Natural killer cell (primary cell): ENCODE measurements at places on chromosomes 2 and 18. TPM values are rescaled to one million over a fixed set of nuclear protein-coding genes. Genes with fewer than 3 reads are reported as not detected.

CIDEA gene
- total RNA-seq: not detected

TIMM21 gene
- total RNA-seq: 16.1 TPM

EMX1 gene
- total RNA-seq: not detected

PDE1A gene
- not detected for total RNA-seq

HAAO gene
- 0.35 TPM for total RNA-seq

PAX8 gene
- total RNA-seq: 0.57 TPM

DNA sequence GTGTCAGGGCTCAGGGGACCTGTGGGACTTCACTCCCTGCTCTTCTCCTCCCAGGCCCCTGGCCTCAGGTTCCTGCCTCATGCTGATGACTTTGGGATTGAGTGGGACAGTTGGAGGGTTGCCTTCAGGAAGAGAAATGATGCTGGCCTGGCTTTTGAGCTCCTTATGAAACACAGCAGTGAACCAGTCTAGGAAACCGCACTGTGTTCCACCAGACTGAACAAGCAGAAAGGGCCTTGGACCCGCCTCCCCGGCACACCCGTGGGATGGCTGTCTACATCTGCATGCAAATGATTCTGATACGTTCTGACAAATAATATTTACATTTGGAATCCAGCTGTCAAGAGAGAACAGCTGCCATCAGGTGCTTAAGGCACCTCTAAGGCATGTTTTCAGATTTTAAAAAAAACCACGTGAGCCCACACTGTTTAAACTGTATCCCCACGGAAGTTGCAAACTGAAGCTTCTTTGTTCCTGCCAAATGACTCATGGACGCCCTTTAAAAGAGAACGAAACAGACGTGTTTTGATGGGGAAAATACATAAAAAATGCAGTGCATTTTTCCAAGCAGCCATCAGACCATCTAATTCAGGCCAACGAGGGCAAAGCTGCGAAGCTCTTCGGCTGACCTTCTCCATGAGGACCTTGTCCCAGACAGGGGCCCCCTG is 27.6 kb upstream of the ASAP2 start:
- H3K4me1 ChIP-seq: no peaks in the 10 kb centered on the region
- H3K27ac ChIP-seq: no peak overlapping the region
- H3K27me3 ChIP-seq: no peaks in the 10 kb centered on the region
- DNase-seq: no peak

DNA sequence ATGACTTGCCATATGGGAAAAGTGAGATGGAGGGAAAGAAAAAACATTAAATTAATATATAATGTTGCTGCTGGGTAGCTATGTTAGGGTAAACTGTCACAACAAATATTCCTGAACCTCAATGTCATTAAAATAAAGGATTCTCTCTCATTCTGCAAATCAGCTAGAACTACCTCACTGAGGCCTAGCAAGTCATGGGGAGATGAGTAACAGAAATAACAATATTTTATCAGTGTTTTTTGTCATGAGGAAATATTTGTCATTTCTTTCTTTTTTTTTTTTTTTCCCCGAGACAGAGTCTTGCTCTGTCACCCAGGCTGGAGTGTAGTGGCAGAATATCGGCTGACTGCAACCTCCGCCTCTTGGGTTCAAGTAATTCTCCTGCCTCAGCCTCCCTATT is 1282.3 kb upstream of the NRXN1 start:
- no peaks in the 10 kb centered on the region for H3K4me1 ChIP-seq
- H3K27me3 ChIP-seq: no peaks in the 10 kb centered on the region
- no peaks in the 10 kb centered on the region for H3K36me3 ChIP-seq

- peaks cover 15% of the 10 kb centered on the region for H3K4me1 ChIP-seq
- H3K27me3 ChIP-seq: no peaks in the 10 kb centered on the region
- DNase-seq: no peak
- peak overlapping the region; percentile 14 for H3K27ac ChIP-seq
Measured at GRCh38 chr2:96739076-96739632, 710 bp downstream of the LMAN2L start.

DNA sequence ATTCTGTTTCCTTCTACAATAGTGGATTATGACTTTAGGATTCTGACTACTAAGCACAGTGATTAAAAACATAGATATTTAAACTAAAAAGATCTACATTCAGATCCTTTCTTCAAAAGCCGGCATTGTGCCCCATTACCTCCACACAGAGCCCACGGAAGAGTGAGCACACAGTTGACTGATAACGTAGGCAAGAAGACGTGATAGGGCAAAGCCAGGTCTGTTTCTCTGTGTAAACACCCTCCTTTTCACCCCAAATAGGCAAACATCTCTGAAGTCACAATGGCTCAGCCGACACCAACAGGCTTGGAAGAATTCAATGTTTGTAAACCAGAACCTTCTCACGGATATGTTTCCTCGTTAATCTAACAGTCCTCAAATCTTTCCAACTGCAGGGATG is 302.9 kb downstream of the CMPK2 start:
- no peaks in the 10 kb centered on the region for H3K36me3 ChIP-seq
- H3K4me1 ChIP-seq: no peaks in the 10 kb centered on the region
- H3K27me3 ChIP-seq: no peaks in the 10 kb centered on the region
- no peak for DNase-seq
- H3K27ac ChIP-seq: no peak overlapping the region
- no peak overlapping the region for H3K4me3 ChIP-seq

- no peaks in the 10 kb centered on the region for H3K36me3 ChIP-seq
- no peak overlapping the region for H3K27ac ChIP-seq
- no peaks in the 10 kb centered on the region for H3K27me3 ChIP-seq
- no peaks in the 10 kb centered on the region for H3K4me1 ChIP-seq
- H3K4me3 ChIP-seq: no peak overlapping the region
Measured at GRCh38 chr2:45220227-45220626, 211.0 kb upstream of the SIX2 start.

DNA sequence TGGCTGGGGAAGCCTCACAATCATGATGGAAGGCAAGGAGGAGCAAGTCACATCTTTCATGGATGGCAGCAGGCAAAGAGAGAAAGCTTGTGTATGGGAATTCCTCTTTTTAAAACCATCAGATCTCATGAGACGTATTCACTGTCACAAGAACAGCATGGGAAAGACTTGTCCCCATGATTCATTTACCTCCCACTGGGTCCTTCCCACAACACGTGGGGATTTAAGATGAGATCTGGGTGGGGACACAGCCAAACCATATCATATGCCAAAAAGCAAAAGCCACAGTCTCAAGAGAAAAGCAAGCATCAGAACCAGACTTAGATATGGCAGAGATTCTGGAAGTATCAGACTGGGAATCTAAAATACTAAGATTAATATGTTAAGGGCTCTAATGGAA is 30.0 kb upstream of the SCRN3 start:
- peaks cover 22% of the 10 kb centered on the region for H3K36me3 ChIP-seq
- no peak overlapping the region for H3K27ac ChIP-seq
- H3K4me3 ChIP-seq: no peak overlapping the region
- H3K4me1 ChIP-seq: no peaks in the 10 kb centered on the region

DNA sequence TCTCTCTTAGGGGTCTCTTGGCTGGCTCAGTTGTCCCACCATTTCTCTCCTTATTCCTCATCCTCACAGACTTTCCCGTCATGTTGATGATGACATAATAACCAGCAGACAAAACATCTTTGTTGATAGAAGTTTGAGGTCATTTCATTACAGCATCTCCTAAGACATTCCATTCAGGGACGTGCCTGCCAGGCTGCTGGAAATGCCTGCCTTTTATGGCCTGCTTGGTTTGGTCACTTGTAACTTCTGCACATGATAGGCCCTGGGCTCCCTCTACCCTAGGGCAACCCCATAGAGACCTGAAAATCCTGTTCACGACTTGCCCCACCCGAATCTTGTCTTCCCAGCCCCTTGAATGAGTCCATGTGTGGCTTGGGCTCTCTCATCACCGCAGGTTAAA is 81.7 kb downstream of the SDC1 start:
- DNase-seq: no peak
- no peaks in the 10 kb centered on the region for H3K36me3 ChIP-seq
- no peaks in the 10 kb centered on the region for H3K4me1 ChIP-seq
- no peak overlapping the region for H3K27ac ChIP-seq

DNA sequence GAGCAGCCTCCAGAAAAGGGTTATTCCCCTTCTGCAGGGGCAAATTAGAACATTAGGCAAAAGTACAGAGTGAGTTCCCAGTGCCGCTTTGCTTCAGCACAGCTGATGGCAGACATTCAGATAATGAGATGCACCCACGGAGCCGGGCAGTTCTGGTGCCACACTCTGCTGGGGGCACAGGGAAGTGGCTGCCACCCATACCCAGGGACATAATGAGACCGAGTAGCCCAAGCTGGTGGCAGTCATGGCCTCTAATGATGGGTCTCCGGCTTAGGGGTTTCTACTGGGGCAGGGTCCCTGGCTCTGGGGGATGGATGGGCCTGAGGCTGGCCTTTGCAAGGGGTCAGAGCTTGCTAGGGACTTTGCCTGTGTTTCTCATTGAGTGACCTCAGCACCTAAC is 26.2 kb downstream of the GLI2 start:
- H3K27me3 ChIP-seq: no peaks in the 10 kb centered on the region
- no peak overlapping the region for H3K27ac ChIP-seq
- no peaks in the 10 kb centered on the region for H3K36me3 ChIP-seq
- H3K4me3 ChIP-seq: no peak overlapping the region
- no peaks in the 10 kb centered on the region for H3K4me1 ChIP-seq

- H3K27ac ChIP-seq: no peak overlapping the region
- DNase-seq: no peak
- no peak overlapping the region for H3K4me3 ChIP-seq
- peaks cover 5% of the 10 kb centered on the region for H3K27me3 ChIP-seq
- H3K36me3 ChIP-seq: no peaks in the 10 kb centered on the region
- H3K4me1 ChIP-seq: no peaks in the 10 kb centered on the region
Measured at GRCh38 chr18:75504469-75504868, 77.0 kb upstream of the SMIM21 start.

GRCh38 chr2:239545741-239546392 is 145.0 kb upstream of the HDAC4 start:
- H3K4me3 ChIP-seq: no peak overlapping the region
- DNase-seq: no peak
- H3K27ac ChIP-seq: no peak overlapping the region
- H3K36me3 ChIP-seq: no peaks in the 10 kb centered on the region

DNA sequence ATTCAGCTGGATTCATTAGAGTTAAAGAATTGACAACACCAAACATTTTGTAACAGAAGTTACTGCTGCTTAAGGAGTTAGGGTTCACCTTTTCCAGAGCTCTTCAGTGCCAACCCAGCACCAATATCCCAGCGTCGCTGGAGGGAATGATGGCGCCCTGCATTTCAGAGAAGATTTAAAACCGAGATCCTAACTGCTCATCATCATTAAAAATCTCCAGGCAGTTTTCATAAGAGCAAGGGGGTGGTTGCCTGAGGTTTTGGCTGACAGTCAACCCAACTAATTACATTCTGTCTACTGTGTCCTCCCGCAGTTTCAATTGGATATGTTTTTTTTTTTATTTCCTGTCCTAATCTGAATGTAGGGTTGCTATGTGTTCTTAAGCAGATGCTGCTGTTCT is 509.6 kb upstream of the TCF4 start:
- no peaks in the 10 kb centered on the region for H3K27me3 ChIP-seq
- no peaks in the 10 kb centered on the region for H3K36me3 ChIP-seq
- H3K4me1 ChIP-seq: no peaks in the 10 kb centered on the region
- no peak overlapping the region for H3K27ac ChIP-seq

DNA sequence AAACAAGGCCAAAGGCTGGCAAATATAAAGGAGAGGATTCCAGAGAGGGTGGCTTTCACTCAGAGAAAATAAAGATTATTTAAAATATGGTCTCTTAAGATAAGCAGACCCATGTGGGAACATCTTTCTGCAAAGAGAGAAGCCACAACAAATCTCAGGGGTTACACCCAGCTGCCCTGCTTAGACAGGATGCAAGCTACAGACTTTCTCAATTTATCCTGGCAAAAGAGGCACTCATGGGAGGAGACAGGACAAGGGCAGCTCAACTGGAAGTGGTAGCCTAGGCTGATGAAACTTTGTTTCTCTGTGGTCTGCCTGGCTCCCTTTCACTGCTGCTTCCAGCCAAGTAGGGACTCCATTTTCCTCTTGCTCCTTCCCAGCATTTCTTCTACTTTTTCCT is 25.9 kb upstream of the SULT1C4 start:
- no peaks in the 10 kb centered on the region for H3K4me1 ChIP-seq
- H3K27ac ChIP-seq: no peak overlapping the region
- no peaks in the 10 kb centered on the region for H3K36me3 ChIP-seq
- no peak overlapping the region for H3K4me3 ChIP-seq

DNA sequence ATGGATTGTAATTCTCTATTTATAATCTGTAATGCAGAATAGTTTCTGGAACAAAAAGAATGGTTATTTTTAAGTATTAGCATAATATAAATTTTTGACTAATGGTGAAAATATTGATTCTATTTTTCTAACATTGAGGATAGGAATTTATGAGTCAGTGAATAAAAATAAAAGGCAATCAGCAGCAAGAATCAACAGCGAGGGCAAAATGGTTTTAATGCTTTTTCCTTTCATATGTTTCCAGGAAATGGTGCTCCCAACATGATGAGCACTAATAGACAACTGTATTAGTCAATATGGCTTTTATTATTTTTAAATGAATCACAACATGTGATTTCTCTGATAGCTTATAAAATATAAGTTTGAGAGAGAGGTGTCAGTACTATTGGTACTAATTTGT is 90.7 kb upstream of the TFPI start:
- H3K4me3 ChIP-seq: no peak overlapping the region
- H3K27ac ChIP-seq: no peak overlapping the region
- H3K27me3 ChIP-seq: no peaks in the 10 kb centered on the region

DNA sequence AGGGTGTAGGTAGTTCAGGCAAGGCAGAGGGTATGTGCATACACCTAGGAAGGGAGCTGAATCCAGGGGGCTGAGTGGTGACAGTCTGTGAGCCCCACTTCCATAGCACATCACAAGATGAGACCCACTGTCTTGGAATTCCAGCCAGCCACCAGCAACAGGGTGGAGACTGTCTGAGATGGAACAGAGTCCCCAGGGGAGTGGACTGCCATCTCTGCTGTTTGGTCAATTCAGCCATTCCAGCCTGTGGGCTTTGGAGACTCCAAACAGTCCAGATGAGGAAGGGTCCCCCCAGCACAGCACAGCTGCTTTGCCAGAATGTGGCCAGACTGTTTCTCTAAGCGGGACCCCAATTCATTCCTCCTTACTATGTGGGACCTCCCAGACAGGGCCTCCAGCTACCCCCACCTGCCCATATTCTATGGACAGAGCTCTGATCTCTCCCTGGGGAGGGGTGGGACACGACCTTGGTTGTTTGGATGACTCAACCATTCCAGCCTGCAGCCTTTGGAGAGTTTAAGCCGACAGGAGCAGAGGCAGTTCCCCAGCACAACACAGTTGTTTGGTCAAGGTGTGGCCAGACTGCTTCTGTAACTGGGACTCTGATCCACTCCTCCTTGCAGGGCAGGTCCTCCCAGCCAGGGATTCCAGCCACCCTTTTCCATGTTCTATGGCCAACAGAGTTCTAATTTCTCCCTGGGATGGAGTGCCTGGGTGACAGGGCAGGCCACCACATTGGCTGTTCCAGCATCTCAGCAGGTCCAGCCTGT is 178.0 kb downstream of the RND3 start:
- no peaks in the 10 kb centered on the region for H3K4me1 ChIP-seq
- H3K4me3 ChIP-seq: no peak overlapping the region
- H3K36me3 ChIP-seq: no peaks in the 10 kb centered on the region
- no peak for DNase-seq
- no peaks in the 10 kb centered on the region for H3K27me3 ChIP-seq

GRCh38 chr2:10524851-10525572 is 76.9 kb upstream of the ODC1 start:
- H3K36me3 ChIP-seq: no peaks in the 10 kb centered on the region
- H3K27ac ChIP-seq: no peak overlapping the region
- H3K4me3 ChIP-seq: no peak overlapping the region
- no peaks in the 10 kb centered on the region for H3K4me1 ChIP-seq

GRCh38 chr2:188893972-188894371 is 80.2 kb upstream of the COL3A1 start:
- no peak for DNase-seq
- H3K4me3 ChIP-seq: no peak overlapping the region
- no peaks in the 10 kb centered on the region for H3K36me3 ChIP-seq
- no peaks in the 10 kb centered on the region for H3K4me1 ChIP-seq
- no peak overlapping the region for H3K27ac ChIP-seq
